H9 (cell line): ENCODE measurements at places on chromosomes 11 and 22. TPM values are rescaled to one million over a fixed set of nuclear protein-coding genes. Genes with fewer than 3 reads are reported as not detected.

Gene TSGA10IP
- 2.2 and 3.1 TPM in 2 replicates for total RNA-seq

Gene SEC14L2
- total RNA-seq = 8.2 and 8.5 TPM in 2 replicates

Gene TEX54
- total RNA-seq = 0.53 and 1.2 TPM in 2 replicates

Gene PAX6
- 0.11 TPM in 1 of 2 replicates, not detected in the other for total RNA-seq

Gene SCN3B
- total RNA-seq = 0.64 and 0.77 TPM in 2 replicates

Gene IL10RA
- not detected in 2 replicates for total RNA-seq

Gene PANX3
- total RNA-seq = not detected in 2 replicates
